ENCODE measurements at places on chromosomes 7 and 10. TPM values are rescaled to one million over a fixed set of nuclear protein-coding genes. Genes with fewer than 3 reads are reported as not detected.

Gene ZNF425
- total RNA-seq = 4.7 TPM

Gene STOX1
- 17.3 TPM for total RNA-seq

DNA sequence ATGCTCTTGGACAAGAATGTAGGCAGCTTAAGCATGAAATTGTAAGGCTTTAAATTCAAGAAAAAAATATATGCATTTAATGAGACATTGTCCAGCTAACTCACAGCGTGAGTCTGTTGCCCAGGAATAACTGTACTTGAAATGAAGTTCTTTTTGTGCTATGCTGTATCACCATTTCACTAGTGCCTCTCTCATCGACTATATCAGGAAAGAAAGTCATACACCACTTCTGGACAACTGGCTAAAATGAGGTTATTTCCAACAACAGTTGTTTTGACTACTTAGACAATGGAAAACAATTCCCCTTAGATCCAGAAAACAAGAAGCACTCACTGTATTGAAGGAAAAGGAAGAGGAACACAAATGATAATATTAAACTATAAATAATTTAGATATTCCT lies 251.8 kb downstream of the CRPPA start:
- H3K27me3 ChIP-seq = no peaks in the 10 kb centered on the region
- no peak overlapping the region for H3K4me3 ChIP-seq
- H3K27ac ChIP-seq = no peak overlapping the region
- DNase-seq = no peak
- no peaks in the 10 kb centered on the region for H3K36me3 ChIP-seq

Gene MARVELD1
- total RNA-seq = 13.4 TPM

- H3K4me3 ChIP-seq = no peak overlapping the region
- H3K27ac ChIP-seq = no peak overlapping the region
- H3K4me1 ChIP-seq = no peaks in the 10 kb centered on the region
- no peaks in the 10 kb centered on the region for H3K27me3 ChIP-seq
- no peaks in the 10 kb centered on the region for H3K36me3 ChIP-seq
- DNase-seq = no peak
Observed at GRCh38 chr7:73918926-73919693, 58.2 kb downstream of the TMEM270 start.

DNA sequence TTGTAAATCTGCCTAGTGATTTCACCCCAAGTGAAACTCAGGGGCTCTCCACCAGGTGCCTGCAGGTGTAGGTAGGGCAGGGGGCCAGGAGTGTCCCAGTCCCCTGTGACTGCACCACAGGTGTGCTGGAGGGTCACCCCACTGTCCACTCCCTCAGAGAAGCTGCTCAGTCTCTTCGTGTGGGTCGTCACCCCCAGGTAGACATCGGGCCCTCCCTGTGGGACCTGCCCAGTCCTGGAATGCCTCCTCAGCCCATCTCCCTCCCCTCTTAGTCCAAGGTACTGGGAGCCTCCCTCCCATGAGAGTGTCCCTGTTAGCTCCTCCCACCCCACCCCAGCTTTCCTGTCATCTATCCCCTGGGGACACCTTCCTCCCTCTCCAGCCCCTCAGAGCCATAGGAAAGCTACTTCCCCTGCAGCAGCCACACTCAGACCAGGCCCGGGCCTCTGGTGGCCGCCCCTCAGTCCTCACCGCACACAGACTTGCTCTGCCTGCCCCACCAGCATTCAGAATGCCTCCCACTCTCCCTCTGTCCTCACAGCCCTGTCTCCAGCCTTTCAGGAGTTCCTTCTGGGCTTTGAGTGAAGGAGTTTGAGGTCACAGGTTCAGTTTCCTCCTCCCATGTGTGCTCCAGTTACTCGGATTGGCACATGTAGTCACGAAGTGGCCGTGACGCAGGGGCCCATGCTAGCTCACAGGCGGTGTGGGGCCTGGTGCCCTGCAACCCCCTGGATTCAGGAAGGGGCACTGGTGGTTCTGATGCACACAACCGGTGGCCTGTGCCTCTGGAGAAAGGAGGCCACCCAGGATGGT lies 5.1 kb downstream of the ALOX5 start:
- no peaks in the 10 kb centered on the region for H3K27me3 ChIP-seq
- DNase-seq = no peak
- peaks cover 7% of the 10 kb centered on the region for H3K4me1 ChIP-seq
- H3K4me3 ChIP-seq = no peak overlapping the region
- H3K36me3 ChIP-seq = no peaks in the 10 kb centered on the region

DNA sequence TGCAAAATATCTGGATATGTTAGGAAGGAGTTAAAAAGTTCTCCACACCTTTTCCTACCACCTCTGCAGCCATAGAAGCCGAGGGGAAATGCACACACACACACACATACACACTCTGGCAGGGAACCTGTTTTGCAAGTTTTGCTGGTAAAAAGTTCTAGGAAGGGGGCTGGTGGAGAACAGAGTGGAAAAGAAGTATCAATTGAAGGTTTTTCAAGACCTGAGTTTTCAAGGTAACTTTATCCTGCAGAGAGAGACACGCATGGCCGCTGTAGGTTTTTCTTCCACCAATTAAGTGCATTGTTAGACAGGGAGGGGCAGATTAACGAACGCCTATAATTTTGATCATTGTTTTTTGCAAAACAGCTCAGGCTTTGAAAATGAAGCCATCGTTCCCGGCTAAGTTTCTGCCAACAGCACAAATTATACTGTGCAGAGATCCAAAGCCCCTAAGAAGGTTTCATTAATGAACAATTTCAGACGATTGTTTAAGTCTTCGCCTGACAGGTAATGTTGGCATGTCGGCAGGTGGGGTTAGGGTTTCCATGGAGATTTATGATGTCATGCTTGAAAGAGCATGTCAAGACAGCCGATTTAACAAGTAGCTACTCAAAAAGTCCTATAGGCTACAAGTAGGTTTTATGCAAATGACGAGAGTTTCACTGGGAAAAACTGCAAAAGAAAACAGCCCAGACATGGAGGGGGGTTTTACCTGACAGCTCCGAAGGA lies 29.7 kb downstream of the KIAA1217 start:
- H3K27ac ChIP-seq = peak overlapping the region; percentile 91
- no peaks in the 10 kb centered on the region for H3K27me3 ChIP-seq
- no peaks in the 10 kb centered on the region for H3K4me1 ChIP-seq
- no peak for DNase-seq
- peak overlapping the region; percentile 55 for H3K4me3 ChIP-seq

DNA sequence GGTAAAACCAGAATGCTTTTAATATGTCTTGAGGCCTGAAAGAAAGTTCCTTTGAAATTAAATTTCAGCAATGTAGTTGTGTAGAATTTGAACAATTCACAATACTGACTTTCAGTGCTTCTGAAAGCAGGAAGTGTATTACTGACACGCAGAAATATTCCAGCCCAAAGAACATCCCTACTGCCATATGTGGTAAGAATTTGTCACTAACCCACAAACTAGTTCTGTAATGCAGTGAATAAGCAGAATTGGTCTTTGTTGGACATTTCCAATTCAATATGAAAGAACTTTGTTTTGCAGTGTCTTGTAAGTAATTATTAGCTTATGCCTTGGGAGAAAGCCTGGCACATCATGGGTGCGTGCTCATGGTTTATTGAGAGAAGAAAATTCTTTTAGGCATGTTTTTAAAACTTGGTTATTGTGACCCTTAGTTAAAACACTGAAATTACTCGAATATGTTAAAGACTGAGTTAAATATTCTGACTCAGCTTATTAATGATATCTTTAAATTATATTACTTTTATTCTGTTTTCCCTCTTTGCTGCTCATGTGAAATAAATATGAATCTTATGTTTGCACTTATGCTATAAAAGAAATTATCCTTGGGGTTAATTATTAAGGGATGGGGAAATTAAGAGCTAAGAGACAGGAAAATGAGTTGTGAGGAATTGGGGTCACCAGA lies 33.4 kb downstream of the PTPN12 start:
- no peak overlapping the region for H3K4me3 ChIP-seq
- H3K4me1 ChIP-seq = no peaks in the 10 kb centered on the region
- no peaks in the 10 kb centered on the region for H3K27me3 ChIP-seq
- peaks cover 4% of the 10 kb centered on the region for H3K36me3 ChIP-seq
- no peak for DNase-seq
- no peak overlapping the region for H3K27ac ChIP-seq

DNA sequence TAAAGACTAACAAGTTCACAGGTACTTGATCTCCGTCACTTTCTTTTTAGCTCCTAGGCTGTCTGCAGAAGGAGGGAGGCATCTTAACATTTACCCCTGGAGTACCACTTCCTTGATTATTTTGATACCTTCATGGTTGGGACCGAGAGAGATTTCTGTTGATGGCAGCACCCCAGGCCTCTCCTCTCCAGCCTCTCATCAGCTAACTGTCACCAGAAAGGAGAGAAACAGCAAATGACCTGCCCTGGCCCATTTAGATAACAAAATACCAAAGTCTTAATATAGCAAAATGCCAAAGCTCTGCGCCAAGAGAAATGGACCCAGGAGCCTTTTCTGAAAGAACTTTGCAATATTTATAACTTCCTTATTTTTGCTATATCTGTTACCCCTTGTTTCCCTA lies 30.0 kb upstream of the KLHL7 start:
- DNase-seq = no peak
- H3K4me3 ChIP-seq = no peak overlapping the region
- H3K4me1 ChIP-seq = no peaks in the 10 kb centered on the region
- no peaks in the 10 kb centered on the region for H3K36me3 ChIP-seq
- no peak overlapping the region for H3K27ac ChIP-seq

DNA sequence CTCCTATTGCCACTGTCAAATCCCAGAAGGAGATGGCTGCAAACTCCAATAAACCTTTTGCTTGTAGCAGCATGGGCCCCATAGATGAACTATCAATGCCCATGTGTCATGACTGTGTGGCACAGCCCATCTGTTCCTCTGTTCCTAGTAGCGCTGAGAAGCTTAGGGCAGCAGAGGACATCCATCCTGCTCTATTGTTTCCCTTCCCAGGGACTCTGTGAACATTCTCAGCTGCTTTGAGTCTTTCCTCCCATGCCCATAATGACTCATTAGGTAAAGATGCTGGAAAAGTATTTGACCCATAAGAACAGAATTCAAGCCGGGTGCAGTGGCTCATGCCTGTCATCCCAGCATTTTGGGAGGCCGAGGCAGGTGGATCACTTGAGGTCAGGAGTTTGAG lies 28.3 kb downstream of the STMP1 start:
- no peak overlapping the region for H3K27ac ChIP-seq
- H3K27me3 ChIP-seq = no peaks in the 10 kb centered on the region
- H3K4me1 ChIP-seq = no peaks in the 10 kb centered on the region
- no peak for DNase-seq
- H3K36me3 ChIP-seq = no peaks in the 10 kb centered on the region

DNA sequence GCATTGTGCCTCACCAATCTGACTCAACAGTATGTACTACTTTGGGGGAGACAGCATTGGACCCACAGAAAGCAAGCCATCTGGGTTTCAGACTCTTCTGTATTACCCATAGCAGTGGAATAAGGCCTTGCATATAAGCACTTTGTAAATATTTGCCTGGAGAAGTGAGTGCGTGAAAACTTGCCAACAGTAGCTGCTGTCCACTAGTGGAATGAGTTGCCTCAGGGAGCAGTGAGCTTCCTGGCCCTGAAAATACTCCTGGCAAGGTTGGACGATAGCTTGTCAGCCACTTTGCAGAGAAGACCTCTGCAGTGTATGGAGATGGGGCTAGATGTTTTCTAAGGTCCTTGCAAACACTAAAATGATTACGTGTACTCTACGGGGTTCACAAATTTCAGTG lies 21.6 kb downstream of the GARS1 start:
- H3K27me3 ChIP-seq = no peaks in the 10 kb centered on the region
- H3K36me3 ChIP-seq = peaks cover 5% of the 10 kb centered on the region
- no peak overlapping the region for H3K27ac ChIP-seq

- no peaks in the 10 kb centered on the region for H3K27me3 ChIP-seq
- H3K36me3 ChIP-seq = no peaks in the 10 kb centered on the region
- no peak for DNase-seq
- peaks cover 6% of the 10 kb centered on the region for H3K4me1 ChIP-seq
- no peak overlapping the region for H3K27ac ChIP-seq
Observed at GRCh38 chr7:39647816-39648215, 24.4 kb downstream of the RALA start.

DNA sequence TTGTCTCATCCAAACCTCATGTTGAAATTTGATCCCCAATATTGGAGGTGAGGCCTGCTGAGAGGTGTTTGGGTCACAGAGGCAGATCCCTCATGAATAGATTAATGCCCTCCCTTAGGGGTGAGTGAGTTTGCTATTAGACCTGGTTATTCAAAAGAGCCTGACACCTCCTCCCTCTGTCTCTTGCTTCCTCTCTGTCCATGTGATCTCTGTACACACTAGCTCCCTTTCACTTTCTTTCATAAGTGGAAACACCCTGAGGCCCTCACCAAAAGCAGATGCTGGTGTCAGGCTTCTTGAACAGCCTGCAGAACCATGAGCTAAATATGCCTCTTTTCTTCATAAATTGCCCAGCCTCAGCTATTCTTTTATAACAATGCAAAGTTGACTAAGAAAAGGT lies 447.1 kb downstream of the MDFIC start:
- no peaks in the 10 kb centered on the region for H3K36me3 ChIP-seq
- H3K27me3 ChIP-seq = no peaks in the 10 kb centered on the region
- no peaks in the 10 kb centered on the region for H3K4me1 ChIP-seq
- H3K27ac ChIP-seq = no peak overlapping the region
- H3K4me3 ChIP-seq = no peak overlapping the region
- no peak for DNase-seq

DNA sequence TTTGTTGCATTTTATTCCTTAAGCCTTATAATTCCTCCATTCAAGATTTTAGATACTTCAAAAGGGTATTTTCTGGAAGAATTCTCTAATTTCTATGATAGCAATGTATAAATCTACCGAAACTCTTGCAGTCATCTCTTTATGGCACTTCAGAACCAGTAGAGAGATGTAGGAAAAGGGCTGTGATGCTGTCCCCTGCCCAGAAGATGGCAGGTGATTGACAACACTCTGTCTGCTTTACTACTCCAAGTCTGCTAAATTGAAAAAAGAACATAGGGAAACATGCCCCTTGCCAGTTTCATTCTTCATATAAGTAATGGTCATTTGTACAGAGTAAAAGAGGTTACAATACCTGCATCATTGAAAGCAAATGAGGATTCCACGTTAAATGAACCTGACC lies 5.1 kb downstream of the TCTN3 start:
- no peaks in the 10 kb centered on the region for H3K36me3 ChIP-seq
- H3K27ac ChIP-seq = no peak overlapping the region
- H3K4me3 ChIP-seq = no peak overlapping the region
- peaks cover 12% of the 10 kb centered on the region for H3K4me1 ChIP-seq
- no peaks in the 10 kb centered on the region for H3K27me3 ChIP-seq
- DNase-seq = no peak

DNA sequence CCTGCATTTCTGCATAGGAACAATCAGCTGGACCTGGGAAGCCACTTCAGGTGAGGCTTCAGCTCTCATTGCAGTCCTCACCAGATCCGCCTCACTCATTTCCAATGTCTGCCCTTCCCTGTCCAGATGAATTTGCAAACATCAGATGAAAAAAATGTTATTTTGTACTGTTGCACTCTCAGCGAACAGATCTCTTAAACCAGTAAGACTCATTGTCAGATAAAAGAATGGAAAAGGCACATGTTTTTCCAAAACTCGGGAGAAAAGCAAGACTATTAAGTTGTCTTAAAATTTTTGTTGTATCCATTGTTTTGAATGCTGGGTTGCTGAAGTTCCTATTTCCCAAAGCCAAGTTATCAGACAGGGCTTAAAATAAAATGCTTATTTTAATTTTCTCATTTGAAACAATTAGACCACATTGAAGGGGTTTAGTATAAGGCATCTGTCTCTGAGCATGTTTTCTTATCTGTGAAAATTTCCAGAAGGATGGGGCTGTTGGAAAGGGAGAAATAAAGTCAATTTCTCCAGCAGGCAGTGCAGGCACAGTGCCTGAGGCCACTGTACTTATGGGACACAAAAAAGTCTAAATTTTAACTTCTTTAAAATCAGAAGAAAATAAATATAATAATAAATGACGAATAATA lies 396.8 kb downstream of the KCNMA1 start:
- no peaks in the 10 kb centered on the region for H3K4me1 ChIP-seq
- no peak overlapping the region for H3K4me3 ChIP-seq
- no peak overlapping the region for H3K27ac ChIP-seq
- no peaks in the 10 kb centered on the region for H3K36me3 ChIP-seq
- no peaks in the 10 kb centered on the region for H3K27me3 ChIP-seq

Gene RPEL1
- not detected for total RNA-seq

Gene KCND2
- 3.6 TPM for total RNA-seq

All from breast epithelium (tissue), 4 donors.